ENCODE measurements at places on chromosomes 1 and 21.

GRCh38 chr21:38156200-38156599 lies 100.6 kb upstream of the KCNJ15 start:
- no peak for DNase-seq

DNA sequence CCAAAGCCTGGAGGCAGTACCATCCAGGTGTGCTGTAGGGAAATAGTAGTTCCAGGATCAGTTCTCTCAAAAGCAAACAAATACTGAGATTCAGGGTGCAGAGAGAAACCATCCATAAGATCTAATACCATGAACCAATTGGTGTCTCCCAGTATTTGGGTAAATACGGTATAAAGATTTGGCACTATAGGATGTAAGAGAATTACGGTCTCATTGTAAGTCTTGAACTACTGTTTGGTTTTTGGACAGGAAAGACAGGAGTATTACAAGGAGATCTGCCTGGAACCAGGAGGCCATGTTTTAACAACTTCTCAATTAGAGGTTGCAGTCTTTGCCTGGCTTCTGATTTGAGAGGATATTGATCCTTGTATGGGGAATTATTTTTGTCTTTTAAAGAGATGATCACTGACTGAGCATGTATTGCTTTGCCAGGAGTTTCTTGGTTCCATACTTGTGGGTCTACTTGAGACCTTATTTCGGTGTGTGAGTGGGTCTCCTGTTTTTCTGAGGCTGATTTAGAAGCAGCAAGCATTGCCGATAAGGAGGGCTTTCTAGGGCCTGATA lies 10.2 kb downstream of the AADACL4 start:
- no peak for DNase-seq

DNA sequence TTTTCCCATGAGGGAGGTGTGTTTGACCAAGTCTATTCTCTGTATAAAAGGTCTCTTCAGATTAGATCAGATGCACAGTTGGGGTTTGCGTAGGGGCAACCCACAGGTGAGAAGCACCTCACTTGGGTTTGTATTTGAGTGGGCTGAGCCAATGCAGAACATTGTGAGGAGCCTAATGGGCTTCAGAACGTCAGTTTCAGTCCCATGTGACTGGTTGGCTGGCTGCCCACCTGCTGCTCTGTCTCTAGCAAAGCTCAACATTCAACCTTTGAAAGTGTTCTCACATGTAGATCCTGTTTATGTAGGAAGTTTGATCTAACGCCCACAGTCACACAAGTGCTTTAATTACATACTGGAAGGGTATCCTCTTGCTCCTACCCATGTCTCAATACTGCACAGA lies 105.5 kb downstream of the FASLG start:
- no peak for DNase-seq

DNA sequence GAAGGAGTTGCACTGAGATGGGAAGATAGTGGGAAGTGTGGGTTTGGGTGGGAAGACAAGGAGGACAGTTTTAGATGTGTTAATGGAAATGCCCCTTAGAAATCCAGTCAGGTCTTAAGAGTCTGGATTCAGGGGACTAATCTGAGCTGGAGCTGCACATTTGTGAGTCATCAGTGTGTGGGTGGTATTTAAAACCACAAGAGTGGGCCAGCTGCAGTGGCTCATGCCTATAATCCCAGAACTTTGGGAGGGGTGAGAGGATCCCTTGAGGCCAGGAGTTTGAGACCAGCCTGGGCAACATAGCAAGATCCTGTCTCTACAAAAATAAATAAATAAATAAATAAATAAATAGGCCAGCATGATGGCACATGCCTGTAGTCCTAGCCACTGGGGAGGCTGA lies 40.9 kb upstream of the SLC6A9 start:
- DNase-seq, result no peak

DNA sequence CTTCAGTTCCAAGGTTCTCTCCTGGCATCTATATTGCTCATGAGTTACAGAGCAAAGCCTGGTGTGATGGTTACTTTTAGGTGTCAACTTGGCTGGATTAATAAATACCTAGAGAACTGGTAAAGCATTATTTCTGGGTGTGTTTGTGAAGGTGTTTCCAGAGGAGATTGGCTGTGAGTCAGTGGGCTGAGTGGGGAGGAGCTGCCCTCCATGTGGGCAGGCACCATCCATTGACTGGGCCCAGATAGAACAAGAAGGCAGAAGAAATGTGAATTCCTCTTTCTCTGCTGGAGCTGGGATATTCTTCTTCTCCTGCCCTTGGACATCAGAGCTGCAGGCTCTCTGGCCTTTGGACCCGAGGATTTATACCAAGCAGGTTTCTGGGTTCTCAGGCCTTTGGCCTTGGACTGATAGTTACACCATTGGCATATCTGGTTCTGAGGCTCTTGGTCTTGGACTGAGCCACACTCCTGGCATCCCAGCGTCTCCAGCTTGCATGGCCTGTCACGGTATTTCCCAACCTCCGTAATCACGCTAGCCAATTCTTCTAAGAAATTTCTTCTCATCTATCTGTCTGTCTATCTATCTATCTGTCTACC lies 44.5 kb downstream of the B3GALT5 start:
- no peak for DNase-seq
